Upper lobe of left lung (tissue), 6 donors: ENCODE measurements at places on chromosomes 3 and 15. TPM values are rescaled to one million over a fixed set of nuclear protein-coding genes. Genes with fewer than 3 reads are reported as not detected.

GRCh38 chr3:197139586-197139985, 110.0 kb upstream of the MELTF start:
- H3K27me3 ChIP-seq, result no peaks in the 10 kb centered on the region
- peaks cover 5% of the 10 kb centered on the region for H3K36me3 ChIP-seq
- no peak overlapping the region for H3K4me3 ChIP-seq
- no peak overlapping the region for H3K27ac ChIP-seq

- no peaks in the 10 kb centered on the region for H3K27me3 ChIP-seq
- no peaks in the 10 kb centered on the region for H3K4me1 ChIP-seq
- H3K36me3 ChIP-seq, result no peaks in the 10 kb centered on the region
Measured at GRCh38 chr15:87489902-87490665, 766.5 kb downstream of the NTRK3 start.

DNA sequence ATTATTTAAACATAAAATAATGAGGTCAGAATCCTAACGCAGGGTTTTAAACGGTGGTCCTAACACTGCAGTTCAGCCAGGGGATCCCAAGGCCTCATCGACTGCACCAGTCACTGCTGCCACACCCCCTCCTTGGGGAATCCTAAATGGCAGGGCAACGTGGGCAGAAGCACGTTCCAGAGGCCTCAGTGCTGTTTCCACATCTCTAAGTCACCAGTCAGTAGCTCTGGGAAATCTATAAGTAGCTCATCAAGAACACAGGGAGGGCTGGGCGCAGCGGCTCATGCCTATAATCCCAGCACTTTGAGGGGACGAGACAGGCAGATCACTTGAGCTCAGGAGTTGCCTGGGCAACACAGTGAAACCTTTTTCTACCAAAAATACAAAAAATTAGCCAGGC, 47.5 kb downstream of the PRTG start:
- H3K4me1 ChIP-seq, result no peaks in the 10 kb centered on the region
- DNase-seq, result no peak
- no peak overlapping the region for H3K27ac ChIP-seq
- no peaks in the 10 kb centered on the region for H3K36me3 ChIP-seq
- no peaks in the 10 kb centered on the region for H3K27me3 ChIP-seq
- H3K4me3 ChIP-seq, result no peak overlapping the region

- no peaks in the 10 kb centered on the region for H3K36me3 ChIP-seq
- H3K27me3 ChIP-seq, result no peaks in the 10 kb centered on the region
- H3K4me1 ChIP-seq, result peaks cover 7% of the 10 kb centered on the region
- no peak for DNase-seq
- no peak overlapping the region for H3K27ac ChIP-seq
Measured at GRCh38 chr15:77087213-77087612, 16.3 kb upstream of the TSPAN3 start.

GRCh38 chr3:174541708-174542315, 317.3 kb upstream of the NAALADL2 start:
- H3K27ac ChIP-seq, result no peak overlapping the region
- no peak for DNase-seq
- H3K27me3 ChIP-seq, result no peaks in the 10 kb centered on the region
- H3K4me1 ChIP-seq, result no peaks in the 10 kb centered on the region
- H3K36me3 ChIP-seq, result no peaks in the 10 kb centered on the region

- H3K27me3 ChIP-seq, result no peaks in the 10 kb centered on the region
- no peak overlapping the region for H3K27ac ChIP-seq
- H3K4me1 ChIP-seq, result peaks cover 2% of the 10 kb centered on the region
- H3K36me3 ChIP-seq, result no peaks in the 10 kb centered on the region
- no peak overlapping the region for H3K4me3 ChIP-seq
Measured at GRCh38 chr3:115082260-115082659, 64.8 kb downstream of the ZBTB20 start.

DNA sequence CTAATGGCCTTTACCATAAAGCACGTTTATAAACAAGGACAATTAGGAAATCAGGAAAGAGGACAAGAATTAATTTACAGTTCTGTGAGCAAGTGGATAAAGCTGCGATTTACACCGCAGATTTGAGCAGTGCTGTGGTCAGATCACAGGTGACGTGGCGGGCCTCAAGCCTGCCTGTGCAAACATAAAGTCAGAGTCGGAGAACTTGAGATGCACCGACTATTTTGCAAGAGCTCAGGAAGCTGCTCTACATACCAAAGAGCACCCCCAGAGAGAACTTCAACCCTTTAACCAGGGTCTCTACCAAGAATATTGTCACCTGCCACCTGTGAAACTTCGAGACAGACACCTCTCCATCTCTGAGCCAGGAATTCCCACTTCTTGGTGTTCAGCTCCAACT, 35.7 kb downstream of the MECOM start:
- H3K27ac ChIP-seq, result no peak overlapping the region
- no peak overlapping the region for H3K4me3 ChIP-seq
- DNase-seq, result no peak
- H3K27me3 ChIP-seq, result no peaks in the 10 kb centered on the region
- H3K4me1 ChIP-seq, result no peaks in the 10 kb centered on the region

- no peaks in the 10 kb centered on the region for H3K27me3 ChIP-seq
- H3K36me3 ChIP-seq, result no peaks in the 10 kb centered on the region
- DNase-seq, result no peak
- no peaks in the 10 kb centered on the region for H3K4me1 ChIP-seq
- no peak overlapping the region for H3K4me3 ChIP-seq
- no peak overlapping the region for H3K27ac ChIP-seq
Measured at GRCh38 chr3:178551916-178552321, 15.7 kb downstream of the KCNMB2 start.

DNA sequence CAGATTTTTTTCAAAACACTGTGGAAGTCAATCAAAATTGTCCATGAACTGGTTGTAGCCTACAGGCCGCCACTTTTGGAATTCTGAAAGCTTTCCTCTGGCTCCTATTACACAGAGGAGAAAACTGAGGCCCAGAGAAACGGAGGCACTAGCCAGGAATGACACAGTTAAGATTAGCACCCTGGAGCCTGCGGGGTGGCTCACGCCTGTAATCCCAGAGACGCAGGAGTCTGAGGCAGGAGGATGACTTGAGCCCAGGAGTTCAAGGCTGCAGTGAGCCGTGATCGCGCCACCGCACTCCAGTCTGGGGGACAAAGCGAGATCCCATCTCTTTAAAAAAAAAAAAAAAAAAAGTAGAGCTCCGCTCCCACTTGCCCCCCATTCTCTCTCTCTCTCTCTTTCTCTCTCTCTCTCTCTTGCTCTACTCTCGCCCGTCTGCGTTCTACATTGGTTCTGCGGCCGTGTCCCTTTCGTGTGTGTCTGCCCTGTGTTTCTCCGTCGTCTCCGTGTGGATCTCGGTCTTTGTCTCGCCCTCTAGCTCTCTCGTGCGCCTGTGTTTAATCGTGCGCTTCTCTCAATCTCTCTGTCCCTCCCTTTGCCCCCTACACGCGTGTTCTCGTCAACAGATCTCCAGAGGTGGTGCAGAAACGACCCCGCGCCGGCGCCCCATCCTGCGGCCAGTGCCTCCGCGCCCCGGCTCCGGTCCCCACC, 512 bp upstream of the TRH start:
- peaks cover 16% of the 10 kb centered on the region for H3K4me1 ChIP-seq
- no peak for DNase-seq
- no peak overlapping the region for H3K27ac ChIP-seq
- H3K36me3 ChIP-seq, result no peaks in the 10 kb centered on the region
- peaks cover 28% of the 10 kb centered on the region for H3K27me3 ChIP-seq
- H3K4me3 ChIP-seq, result peak overlapping the region; percentile 27

GRCh38 chr3:124059580-124059979, 67.7 kb upstream of the ROPN1 start:
- DNase-seq, result no peak
- no peak overlapping the region for H3K4me3 ChIP-seq
- H3K36me3 ChIP-seq, result no peaks in the 10 kb centered on the region
- H3K27me3 ChIP-seq, result no peaks in the 10 kb centered on the region
- no peak overlapping the region for H3K27ac ChIP-seq
- H3K4me1 ChIP-seq, result peaks cover 6% of the 10 kb centered on the region

DNA sequence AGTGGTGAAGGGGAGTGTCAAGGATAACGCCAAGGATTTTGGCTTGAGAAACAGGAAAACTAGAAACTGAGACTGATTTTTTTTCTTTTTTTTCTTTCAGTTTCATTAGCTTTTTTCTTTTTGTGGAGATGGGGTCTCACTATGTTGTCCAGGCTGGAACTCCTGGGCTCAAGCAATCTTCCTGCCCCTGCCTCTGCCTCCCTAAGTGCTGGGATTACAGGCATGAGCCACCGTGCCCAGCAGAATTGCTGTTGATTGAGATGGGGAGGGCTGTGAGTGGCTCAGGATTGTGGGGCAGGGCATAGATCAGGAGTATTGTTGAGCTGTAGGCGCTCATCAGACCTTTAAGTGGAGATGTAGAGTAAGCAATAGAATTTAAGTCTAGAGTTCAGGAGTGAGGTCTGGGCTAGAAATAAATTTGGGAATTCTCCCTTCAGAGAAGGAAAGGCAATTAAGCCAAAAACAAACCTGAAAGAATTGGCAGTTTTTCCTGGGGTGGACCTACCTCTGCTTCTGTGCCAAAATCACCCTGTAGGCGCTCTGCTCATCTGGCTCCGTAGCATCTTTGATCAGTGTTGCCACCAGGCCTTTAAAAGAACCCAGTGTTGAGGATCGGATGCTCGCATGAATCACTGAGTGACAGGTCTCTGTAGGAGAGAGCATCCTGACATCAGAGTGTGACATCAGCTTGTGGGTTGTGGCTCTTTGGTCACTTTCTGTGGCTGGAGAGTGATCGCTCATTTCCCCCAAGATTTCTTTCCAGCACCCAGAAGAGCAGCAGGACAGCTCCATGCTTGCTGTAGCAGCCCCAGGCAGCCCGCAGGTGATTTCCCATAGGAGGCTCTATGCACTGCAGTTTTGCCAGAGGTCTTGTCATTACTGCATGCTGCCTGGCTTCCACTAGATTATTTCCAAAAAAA, 15.8 kb downstream of the ABHD17C start:
- H3K4me3 ChIP-seq, result no peak overlapping the region
- no peaks in the 10 kb centered on the region for H3K36me3 ChIP-seq
- peaks cover 28% of the 10 kb centered on the region for H3K4me1 ChIP-seq
- no peaks in the 10 kb centered on the region for H3K27me3 ChIP-seq

- H3K27ac ChIP-seq, result no peak overlapping the region
- H3K27me3 ChIP-seq, result no peaks in the 10 kb centered on the region
- no peak for DNase-seq
- H3K4me1 ChIP-seq, result no peaks in the 10 kb centered on the region
- H3K36me3 ChIP-seq, result no peaks in the 10 kb centered on the region
- no peak overlapping the region for H3K4me3 ChIP-seq
Measured at GRCh38 chr3:188244395-188244861, 90.5 kb downstream of the LPP start.

- H3K27ac ChIP-seq, result peak overlapping the region; percentile 12
- DNase-seq, result no peak
- no peaks in the 10 kb centered on the region for H3K4me1 ChIP-seq
Measured at GRCh38 chr15:96891046-96891445, 560.5 kb downstream of the NR2F2 start.

DNA sequence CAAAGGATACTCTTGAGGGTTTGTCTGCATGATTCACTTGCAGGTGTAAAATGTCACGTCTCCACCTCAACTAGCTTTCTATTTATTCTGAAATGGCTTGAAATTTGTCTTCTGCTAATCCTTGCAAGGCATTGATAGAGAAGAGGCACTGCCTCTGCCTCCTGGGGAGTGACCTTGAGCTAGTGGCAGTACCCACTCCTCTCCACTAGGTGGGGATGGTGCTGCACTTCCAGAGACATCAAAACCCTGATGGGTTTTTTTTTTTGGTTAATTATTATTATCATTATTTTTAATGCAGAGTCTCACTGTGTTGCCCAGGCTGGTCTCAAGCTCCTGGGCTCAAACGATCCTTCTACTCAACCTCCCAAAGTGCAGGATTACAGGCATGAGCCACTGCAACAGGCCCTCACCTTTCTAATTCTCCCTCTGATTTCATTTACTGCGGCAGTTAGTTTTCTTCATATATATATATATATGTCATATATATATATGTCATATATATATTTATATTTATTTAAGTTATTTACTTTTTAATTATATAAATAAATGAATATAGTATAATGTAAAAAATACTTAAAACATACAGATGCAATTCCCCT, 117.6 kb upstream of the EIF1B start:
- no peaks in the 10 kb centered on the region for H3K27me3 ChIP-seq
- H3K36me3 ChIP-seq, result no peaks in the 10 kb centered on the region
- no peak overlapping the region for H3K4me3 ChIP-seq
- no peaks in the 10 kb centered on the region for H3K4me1 ChIP-seq
- no peak overlapping the region for H3K27ac ChIP-seq

DNA sequence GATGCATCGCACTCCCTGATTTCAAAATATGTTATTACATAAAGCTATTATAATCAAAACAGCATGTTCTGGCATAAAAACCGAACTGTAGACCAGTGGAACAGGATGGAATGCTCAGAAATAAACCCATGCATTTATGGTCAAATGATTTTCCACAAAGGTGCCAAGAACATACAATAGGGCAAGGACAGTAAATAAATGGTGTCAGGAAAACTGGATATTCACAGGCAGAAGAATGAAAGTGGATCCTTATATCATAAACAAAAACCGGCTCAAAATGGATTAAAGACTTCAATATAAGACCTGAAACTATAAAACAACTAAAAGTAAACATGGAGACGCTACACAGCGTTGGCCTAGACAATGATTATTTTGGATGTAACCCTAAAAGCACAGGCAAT, 22.6 kb downstream of the USP50 start:
- H3K27ac ChIP-seq, result no peak overlapping the region
- H3K4me3 ChIP-seq, result no peak overlapping the region
- no peaks in the 10 kb centered on the region for H3K27me3 ChIP-seq

DNA sequence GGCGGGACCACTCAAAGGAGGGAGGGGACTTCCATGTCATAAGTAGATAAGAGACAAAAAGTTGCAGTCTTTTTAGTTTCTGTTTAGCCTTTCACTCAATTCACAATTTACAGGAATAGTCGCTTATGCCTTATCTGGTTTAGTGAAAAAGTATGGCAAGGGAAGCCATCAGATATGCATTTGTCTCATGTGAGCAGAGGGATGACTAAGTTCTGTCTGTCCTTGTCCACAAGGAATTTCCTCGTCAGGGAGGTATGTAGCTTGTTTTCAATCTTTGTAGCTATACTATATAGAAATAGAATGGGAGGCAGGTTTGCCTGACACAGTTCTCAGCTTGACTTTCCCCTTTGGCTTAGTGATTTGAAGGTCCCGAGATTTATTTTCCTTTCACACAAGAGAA, 882.8 kb downstream of the NAALADL2 start:
- H3K27ac ChIP-seq, result no peak overlapping the region
- no peaks in the 10 kb centered on the region for H3K36me3 ChIP-seq
- no peak for DNase-seq

- peak overlapping the region; percentile 37 for H3K4me3 ChIP-seq
- H3K27ac ChIP-seq, result peak overlapping the region; percentile 51
- DNase-seq, result no peak
Measured at GRCh38 chr3:15629860-15630597, 28.5 kb downstream of the BTD start.

GRCh38 chr3:48596157-48596556, 1.0 kb upstream of the COL7A1 start:
- H3K36me3 ChIP-seq, result peaks cover 27% of the 10 kb centered on the region
- H3K27me3 ChIP-seq, result no peaks in the 10 kb centered on the region
- DNase-seq, result no peak
- H3K4me1 ChIP-seq, result peaks cover 15% of the 10 kb centered on the region

CCR3 gene
- not detected for total RNA-seq

DUOXA2 gene
- not detected for total RNA-seq

ZNF654 gene
- total RNA-seq, result 13.9 TPM

CAMKV gene
- total RNA-seq, result not detected

MUSTN1 gene
- total RNA-seq, result 12.5 TPM
